ENCODE measurements at places on chromosomes 13 and 19.

DNA sequence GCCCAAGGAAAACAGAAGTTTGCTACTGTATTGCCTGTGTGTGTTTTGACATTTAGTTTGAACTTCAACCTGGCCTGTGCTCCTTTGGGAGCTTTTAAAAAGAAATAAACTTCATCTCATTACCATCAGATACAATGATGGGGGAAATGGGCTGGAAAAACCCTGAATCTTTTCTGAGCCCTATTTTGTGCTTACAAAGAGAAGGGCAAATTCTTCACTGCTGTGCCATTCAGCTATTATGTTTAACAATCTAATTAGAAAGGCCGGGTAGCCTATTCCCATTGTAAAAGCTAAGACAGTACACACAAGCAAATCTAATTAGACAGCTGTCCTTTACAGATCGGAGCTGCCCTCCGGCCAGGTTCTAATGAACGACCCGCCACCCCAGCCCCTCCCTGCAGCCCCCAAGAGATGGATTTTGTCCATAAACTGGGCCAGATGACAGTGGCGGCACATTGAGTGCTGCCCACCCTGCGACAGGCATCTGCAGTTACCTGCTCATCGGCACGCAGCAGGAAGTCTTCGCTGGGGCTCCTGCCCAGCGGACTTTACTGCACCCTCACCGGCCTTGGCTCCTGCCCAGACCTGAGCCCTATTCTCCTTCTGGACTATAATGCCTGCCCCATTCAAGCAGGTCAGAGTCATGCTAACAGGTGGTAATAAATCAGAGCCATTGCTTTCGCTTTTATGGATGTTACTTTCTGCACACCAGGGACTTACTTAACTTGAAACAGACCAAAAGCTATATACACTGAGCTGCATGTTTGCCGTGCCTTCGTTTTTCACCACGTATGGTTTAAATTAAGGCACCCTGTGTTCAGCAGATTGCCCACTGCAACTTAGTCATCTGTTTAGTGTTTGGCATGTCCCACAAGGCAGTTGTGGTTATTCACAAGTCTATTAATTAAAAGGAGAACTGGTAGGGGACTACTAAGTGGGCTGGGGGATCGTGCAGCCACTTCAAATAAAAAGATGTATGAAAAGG lies 549.6 kb downstream of the FGF9 start:
- no peak for DNase-seq

- DNase-seq, result no peak
These were observed 17.2 kb upstream of the CFAP97D2 start for GRCh38 chr13:114161644-114162532.

- DNase-seq, result no peak
These were observed 1623.4 kb upstream of the PRR20A start for GRCh38 chr13:55517312-55517711.

DNA sequence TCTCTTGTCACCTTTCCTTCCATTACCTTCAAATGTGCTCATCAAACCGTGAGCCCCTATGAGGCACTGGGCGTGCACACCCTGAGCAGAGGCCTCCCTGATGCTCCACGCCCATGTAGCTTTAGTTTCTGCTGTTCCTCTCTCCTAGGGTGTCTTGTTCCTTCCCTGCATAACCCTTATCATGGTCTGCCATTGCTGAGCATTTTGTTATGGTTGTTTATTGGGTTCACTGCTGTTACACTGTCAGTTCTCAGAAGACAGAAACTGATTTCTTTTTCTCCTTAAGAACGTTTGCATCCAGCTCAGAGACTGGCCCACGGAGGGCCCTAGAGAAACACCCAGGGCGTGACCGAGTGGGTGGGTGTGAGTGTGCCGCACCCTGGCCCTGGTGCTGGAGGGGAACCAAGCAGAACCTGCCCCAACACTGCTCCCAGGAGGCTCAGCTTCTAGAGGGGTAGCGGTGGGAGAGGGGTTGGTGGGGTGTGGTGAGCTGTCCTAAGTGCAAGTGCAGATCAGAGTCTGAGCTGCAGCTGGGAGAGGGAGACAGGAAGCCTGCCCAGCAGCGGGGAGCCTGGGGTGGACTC lies 61.4 kb upstream of the URI1 start:
- no peak for DNase-seq

GRCh38 chr19:53867225-53868090 lies at the start of gene MYADM:
TSS of gene MYADM (plus strand) at chr19:53867883. CDS start at chr19:53873530, 5,647 bp downstream.
- DNase-seq, result peak; percentile 80

GRCh38 chr19:30385666-30386065 lies 13.5 kb downstream of the ZNF536 start:
- DNase-seq, result no peak

- no peak for DNase-seq
These were observed 5.5 kb upstream of the PEPD start for GRCh38 chr19:33527125-33527524.
